ENCODE measurements at places on chromosomes 4 and X. TPM values are rescaled to one million over a fixed set of nuclear protein-coding genes. Genes with fewer than 3 reads are reported as not detected.

HSFX4 gene
- not detected for total RNA-seq

SNCA gene
- total RNA-seq: 33.8 TPM

MCTS1 gene
- total RNA-seq: 20.2 TPM

PAGE5 gene
- total RNA-seq: not detected

ZNF732 gene
- total RNA-seq: 0.13 TPM

GPM6B gene
- 16.8 TPM for total RNA-seq

SAGE1 gene
- total RNA-seq: not detected

All from smooth muscle cell of the pulmonary artery (primary cell).